ENCODE measurements at places on chromosomes 6 and 20.

GRCh38 chr20:42938441-42939205, 251.1 kb downstream of the PTPRT start:
- no peak for DNase-seq

DNA sequence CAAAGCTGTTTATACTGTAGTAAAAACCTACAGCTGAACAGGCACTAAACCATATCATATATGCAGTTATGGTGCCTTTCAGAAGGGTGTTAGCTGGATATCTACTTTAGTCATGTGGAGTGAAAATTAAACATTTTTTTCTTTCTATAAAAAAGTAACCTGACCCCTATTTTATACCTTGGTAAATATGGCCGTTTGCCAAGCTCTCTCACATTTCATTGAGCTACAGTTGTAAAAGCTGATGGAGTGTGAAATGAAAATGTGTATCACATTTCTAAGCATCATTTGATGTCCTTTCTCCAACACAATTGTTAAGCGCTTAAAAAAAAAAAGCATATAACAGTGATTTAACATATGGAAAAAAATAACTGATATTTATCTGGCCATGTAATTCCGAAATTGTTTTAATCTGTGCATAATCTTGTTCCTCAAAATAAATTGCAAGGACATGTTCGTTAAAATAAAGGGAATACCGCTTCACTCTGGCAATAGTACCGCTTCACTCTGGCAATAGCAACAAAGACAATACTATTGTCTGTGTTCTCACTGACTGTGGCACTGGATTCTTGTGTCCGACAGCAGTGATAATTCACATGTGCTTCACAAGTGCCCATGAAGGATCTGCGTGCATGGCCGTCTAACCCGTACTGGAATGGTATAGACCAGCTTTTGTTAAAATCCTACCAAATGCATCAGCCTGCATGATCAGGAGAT, 391.8 kb upstream of the SOX4 start:
- DNase-seq: no peak

DNA sequence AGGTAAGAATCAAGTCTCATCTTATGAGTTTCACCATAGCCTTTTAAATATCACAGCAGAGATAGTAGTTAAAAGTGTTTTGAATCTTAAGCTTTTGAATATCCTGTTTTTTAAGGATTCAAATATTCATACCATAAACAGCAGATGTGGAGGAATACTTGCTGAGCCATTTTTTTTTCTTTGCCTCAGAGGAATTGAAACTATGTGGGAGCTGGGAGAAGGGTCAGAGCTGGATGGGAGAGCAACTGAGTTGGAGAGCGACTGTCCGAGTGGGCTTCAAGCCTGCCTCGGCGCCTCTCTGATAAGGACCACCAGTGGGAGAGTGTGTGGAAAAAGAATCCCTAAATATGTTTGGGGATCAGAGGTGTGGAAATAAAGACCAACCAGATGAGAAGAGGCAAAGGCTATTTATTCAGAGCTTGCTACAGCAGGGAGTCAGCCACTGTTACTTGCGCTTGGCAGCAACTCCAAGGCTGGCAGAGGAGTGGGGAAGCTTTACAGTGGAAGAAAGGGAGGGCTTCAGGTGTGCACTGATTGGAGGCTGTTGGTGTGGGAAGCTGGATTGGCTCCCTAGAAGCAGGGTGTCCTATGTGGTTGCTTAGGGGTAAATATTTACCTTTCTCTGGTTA, 34.3 kb upstream of the MCUR1 start:
- no peak for DNase-seq

GRCh38 chr6:34132486-34133185, 13.3 kb downstream of the GRM4 start:
- DNase-seq: no peak

- DNase-seq: no peak
Measured at GRCh38 chr6:143375022-143375585, 75.4 kb downstream of the ADAT2 start.

DNA sequence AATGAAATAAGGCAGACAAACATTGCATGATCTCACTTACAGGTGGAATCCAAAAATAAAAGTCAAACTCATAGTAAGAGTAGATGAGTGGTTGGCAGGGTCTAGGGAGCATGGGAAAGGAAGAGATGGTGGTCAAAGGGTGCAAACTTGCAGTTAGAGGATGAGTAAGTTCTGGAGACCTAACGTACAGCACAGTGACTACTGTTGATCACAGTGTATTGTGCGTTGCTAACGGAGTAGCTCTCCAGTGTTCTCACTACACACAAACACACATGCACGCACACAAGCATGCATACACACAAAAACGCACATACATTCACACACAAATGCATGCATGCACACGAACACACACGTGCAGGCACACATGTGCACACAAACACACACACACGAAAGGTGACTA, 54.9 kb downstream of the LY86 start:
- DNase-seq: no peak

GRCh38 chr20:35150846-35151579, 3.9 kb upstream of the EDEM2 start:
- DNase-seq: no peak

DNA sequence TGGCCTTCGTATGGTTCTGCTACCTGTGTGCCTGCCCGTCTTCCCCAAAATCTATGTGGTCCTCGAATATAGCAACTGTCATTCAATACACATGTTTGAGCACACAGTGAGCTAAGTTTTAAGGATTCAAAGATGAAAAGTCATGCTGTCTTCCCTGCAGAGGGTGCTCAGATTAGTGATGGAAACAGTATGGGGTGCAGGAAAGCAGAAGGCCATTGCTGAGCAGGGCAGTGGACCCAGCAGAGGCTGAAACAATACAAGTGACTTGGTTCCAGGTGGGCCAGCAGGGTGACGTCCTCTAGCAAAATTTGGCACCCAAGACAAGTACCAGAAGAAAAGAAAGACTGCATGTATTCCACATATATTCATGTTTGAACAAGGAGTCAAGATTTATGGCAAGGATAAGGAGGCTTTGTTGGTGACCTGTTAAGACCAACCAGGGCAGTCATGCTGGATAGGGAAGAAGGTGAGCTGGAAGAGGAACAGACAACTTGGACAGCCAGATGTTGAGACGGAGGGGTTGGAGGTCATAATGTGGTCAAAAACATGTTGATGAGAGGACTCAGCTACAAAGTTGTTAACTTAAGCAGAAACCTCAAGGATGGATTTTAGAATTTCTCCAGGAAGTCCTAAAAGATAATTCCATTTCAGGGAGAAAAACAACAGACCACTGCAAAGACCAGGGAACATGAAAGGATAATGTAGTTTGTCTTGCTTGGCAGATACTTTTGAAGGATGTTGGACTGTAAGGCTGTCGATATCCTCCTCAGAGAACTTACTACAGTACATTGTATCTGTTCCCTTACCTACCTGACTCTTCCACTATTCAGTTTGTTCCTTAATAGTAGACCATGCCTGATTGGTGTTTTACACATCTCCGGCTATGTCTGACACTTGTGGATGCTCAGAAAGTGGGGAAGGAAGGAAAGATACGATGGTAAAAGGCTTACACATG, 2.5 kb downstream of the HLA-DQA1 start:
- DNase-seq: no peak

DNA sequence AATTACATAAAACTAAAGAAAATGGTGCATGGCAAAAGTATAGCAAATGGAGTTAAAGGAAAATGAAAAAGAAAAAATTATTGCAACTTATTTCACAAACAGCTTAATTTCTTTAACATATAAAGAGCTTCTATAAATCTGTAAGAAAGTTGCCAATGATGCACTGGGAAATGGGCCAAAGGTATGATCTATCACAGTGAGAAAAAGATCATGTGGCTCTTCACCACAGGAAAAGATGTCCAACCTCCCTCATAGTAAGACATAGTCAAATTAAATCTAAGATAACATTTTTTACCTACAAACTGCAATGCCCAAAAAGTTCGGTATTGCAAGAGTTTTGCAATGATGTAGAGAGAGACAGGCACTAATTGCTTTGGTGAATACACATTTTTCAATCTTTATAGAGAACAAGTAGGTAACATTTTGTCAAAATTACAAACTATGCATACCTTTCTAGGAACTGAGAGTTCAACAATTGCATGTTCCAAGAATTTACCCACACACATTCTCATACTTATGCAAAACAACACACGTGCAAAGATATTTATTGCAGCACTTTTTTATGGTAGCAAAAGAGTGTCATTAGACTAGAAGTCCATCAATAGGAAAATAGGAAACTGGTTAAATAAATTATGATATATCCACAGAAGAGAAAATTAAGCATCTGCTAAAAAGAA, 372.6 kb downstream of the QKI start:
- DNase-seq: no peak

- peak; percentile 23 for DNase-seq
Measured at GRCh38 chr20:19692685-19693119, 65.4 kb upstream of the RIN2 start.

- DNase-seq: no peak
Measured at GRCh38 chr6:85580118-85580877, 13.4 kb downstream of the SNX14 start.

- DNase-seq: no peak
Measured at GRCh38 chr20:33013701-33014326, 6.3 kb downstream of the BPIFB2 start.

- DNase-seq: no peak
Measured at GRCh38 chr20:2219481-2220006, 76.3 kb upstream of the TGM3 start.

GRCh38 chr6:36023996-36024795, at the start of gene SLC26A8:
TSS of gene SLC26A8 (minus strand) at chr6:36024641. CDS start at chr6:36019707, 4,934 bp downstream.
- no peak for DNase-seq

DNA sequence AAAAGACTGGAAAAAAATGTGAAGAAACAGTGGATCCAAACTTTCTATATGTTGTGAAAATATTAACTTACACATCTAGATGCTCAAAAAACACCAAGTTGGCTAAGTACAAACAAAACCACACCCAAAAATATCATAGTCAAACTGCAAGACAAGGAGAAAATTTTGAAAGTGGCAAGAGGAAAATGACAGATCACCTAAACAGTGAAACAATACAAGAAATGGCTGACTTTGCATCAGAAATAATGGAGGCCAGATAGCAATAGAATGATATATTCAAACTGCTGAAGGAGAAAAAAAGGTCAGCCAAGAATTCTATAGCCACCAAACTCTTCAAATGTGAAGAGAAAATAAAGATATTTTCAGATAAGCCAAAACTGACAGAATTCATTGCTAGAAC, 22.4 kb upstream of the UST start:
- DNase-seq: no peak

DNA sequence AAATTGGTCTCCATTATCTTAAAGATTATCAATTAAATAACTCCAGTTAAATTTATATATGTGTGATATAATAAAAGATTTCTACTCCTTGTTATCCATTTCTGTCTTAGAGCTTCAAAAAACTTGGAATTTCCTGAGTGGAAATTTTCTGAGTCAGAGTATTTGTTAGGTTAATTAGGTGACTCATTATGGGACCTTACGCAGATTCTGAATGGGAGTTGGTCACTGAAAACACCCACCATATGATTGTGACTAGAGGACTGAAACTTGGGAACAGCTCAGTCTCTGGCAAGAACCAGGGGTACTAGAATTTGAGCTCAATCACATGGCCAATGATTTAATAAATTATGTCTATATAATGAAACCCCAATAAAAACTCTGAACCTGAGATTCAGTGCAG, 125.4 kb upstream of the HMGCLL1 start:
- no peak for DNase-seq
